ENCODE measurements at places on chromosomes 13 and 19.

GRCh38 chr19:7203332-7203731 lies 90.9 kb downstream of the INSR start:
- DNase-seq, result no peak

GRCh38 chr19:45667620-45668341 lies at the start of gene GIPR:
GIPR (plus strand) TSS chr19:45668221; CDS start chr19:45669521, 1,300 bp downstream.
- DNase-seq, result no peak

DNA sequence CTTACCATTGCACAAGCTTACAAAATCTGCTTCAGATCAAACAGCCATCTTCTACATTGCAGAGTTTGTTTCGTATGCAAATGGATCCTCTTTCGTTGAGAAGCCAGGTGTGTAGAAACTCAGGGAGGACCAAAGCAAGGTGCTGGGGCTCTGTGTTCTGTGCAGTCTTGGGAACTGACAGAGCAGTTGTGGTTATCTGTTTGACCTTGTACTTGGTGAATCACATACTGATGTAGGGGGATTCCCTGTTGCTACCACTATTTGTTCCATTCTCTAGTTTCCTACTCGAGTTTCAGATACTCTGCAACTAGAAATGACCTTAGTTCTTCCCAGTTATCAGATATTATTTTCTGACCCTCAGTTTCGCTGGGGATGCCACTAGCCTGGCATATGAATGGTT lies 95.2 kb upstream of the CLDN10 start:
- DNase-seq, result no peak

DNA sequence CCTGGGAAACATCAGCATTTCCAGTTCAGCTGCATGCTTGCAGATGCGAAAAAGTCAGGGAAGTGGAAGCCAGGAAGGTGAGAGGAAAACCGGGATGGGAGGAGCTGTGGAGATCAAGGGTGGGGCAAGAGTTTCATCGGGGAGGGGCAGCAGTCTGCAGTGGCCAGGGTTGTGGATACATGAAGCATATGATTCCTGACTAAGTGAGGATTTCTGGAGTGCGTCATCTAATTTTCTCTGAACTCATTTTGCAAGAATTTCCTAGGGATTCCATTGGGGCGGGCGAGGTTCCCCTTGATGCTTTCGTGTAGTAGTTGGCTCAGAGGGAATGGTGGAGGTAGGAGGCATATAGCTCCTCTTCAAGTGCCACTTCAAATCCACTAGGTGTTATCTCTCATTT lies 344.1 kb upstream of the TMTC4 start:
- DNase-seq, result no peak

Data from muscle of arm (tissue), 14 donors.